ENCODE measurements at places on chromosomes 4 and X.

DNA sequence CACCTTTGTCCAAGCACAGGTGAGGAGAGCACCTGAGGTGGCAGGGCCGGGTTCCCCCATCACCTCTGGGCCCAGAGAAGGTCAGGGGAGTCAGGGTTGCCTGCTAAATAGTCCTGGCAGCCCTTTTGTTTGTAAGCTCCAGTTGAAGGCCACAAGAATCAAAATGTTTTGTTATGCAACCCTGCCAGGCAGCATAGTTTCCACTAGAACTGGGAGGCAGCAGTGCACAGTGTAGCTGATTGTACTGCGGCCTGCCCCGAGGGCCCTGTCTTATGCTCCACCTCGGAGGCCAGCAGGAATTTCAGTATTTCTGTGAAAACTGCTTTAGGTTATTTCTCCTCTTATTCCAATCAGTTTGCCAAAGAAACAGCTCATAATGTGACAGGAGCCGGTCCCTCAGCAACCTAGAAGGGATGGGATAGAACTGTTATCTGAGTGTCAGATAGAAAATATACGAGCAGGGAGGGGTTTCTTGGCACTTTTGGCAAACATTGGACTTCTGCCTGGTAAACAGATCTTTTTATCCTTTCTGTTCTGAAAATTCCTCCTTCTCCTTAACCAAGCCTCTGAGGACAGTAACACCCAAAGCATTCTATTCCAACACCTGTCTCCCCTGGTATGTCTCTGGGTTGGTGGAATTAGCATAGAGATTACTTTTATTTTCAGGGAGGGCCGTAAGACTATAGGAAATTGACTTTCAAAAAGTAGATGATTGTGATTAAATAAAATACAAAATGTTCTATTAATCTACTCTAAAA, 93.6 kb downstream of the LNX1 start:
- no peak for DNase-seq

- no peak for DNase-seq
Measured at GRCh38 chrX:17038681-17039161, 92.3 kb downstream of the REPS2 start.

- DNase-seq, result no peak
Measured at GRCh38 chrX:148381603-148382002, 118.8 kb upstream of the AFF2 start.

GRCh38 chr4:73765296-73765695, 24.9 kb downstream of the CXCL8 start:
- DNase-seq, result no peak

DNA sequence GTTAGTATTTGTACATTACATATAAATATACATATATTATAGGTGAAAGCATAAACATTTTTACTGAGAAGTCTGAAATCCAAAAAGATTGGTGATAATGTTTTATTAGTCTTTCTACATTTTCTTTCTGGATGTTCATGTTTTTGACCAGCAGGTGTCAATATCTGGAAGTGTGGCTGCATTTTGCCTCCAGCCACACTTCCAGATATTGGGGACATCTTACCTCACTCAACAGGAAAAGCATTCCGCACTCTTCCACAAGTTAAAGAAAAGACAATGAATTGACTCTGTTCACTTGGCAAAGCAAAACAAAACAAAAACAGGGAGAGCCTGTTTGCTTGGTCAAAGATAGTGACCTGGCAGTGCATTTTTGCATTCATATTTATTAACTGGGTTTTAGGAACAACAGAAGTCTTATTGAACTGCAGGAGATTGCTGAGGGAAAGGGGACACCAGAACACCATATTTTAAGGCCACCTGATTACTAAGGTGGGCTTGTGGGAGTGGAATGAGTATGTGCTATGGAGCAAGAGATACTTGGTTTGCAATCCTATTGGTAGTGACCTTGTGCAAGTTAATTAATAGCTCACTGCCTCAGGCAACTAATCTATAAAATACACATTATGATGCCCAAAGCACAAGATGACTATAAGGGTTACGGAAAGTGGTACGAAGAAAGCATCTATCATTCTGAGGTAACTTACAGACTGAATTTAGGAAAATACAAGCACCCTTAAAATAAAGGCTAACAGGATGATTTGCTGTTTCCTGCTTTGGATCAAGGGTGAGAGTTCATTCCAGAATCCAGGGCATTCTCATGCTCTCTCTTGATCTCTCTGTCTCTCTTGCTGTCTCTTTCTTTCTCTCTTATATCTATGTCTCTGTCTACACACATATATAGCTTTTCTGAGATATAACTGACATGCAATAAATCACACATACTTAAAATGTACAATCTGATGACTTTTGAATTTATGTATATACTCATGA, 389.9 kb upstream of the EMCN start:
- DNase-seq, result no peak

GRCh38 chrX:12843061-12843667, 23.7 kb upstream of the TLR7 start:
- DNase-seq, result no peak

- no peak for DNase-seq
Measured at GRCh38 chrX:132333351-132333750, 114.1 kb upstream of the RAP2C start.

DNA sequence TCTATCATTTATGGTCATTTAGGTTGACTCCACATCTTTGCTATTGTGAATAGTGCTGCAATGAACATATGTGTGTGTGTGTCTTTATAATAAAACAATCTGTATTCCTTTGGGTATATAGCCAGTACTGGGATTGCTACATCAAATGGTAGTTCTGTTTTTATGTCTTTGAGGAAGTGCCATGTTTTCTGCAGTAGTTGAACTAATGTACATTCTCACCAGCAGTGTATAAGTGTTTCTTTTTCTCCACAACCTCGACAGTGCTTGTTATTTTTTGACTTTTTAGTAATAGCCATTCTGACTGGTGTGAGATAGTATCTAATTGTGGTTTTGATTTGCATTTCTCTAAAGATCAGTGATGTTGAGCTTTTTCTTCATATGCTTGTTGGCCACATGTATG, 80.5 kb downstream of the ARHGAP6 start:
- no peak for DNase-seq

DNA sequence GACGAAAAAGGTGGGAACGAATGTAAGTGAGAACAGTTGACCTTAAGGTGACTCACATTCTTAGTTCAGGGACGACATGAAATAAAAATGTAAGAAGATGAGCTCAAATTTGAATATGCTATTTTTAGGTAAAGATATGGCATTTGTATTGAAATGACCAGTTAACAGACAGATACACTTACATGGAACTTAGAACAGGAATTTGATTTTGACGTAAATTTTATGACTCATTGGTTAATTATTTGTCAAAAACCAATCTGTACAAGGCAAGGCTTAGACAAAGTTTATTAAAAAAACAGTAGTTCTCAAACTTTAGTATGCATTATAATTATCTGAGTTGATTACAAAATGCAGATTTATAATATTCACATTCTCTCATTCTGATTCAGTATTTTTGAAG, 469.4 kb downstream of the CFAP47 start:
- no peak for DNase-seq

DNA sequence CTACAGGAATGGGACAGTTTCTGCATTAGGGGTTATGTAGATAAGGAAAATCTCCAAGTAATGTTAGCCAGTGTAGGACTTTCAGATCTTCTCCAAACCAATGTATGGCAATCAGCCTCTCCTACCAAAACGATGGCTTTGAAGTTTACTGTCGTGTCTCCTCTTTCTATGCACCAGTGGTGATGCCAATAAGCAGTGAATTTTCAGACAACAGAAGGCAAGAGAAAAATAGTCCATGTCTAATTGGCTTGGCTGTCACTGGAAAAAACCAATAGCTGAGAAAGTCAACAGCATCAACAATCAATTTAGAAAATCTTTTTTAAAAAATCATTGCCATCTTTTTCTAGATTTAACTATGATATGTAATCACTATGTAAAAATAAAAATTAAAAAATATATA, 35.0 kb downstream of the LIMCH1 start:
- no peak for DNase-seq

GRCh38 chr4:182554736-182555135, 311.5 kb downstream of the TENM3 start:
- DNase-seq, result no peak

- DNase-seq, result no peak
Measured at GRCh38 chr4:7195546-7196287, 3.4 kb downstream of the SORCS2 start.

GRCh38 chr4:16085822-16086221, 2.0 kb upstream of the PROM1 start:
- no peak for DNase-seq

DNA sequence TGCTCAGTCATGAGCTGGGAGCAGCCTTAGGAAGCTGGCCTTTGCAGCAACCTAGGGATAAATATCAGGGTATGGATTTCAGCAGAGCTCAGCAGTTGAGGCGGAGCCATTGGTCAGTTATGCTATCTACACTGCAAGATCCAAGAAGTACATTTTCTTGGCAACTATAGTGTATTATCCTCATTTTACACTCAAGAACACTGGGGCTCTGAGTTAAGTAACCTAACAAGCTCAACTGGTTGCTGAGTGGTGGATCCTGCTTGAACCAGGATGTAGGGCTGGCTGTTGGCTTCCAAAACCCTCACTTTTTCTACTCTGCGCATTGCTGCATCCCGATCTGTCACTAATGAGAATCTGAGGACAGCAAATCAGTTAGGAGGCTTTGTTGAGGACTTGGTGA, 1.5 kb upstream of the SCARB2 start:
- no peak for DNase-seq

DNA sequence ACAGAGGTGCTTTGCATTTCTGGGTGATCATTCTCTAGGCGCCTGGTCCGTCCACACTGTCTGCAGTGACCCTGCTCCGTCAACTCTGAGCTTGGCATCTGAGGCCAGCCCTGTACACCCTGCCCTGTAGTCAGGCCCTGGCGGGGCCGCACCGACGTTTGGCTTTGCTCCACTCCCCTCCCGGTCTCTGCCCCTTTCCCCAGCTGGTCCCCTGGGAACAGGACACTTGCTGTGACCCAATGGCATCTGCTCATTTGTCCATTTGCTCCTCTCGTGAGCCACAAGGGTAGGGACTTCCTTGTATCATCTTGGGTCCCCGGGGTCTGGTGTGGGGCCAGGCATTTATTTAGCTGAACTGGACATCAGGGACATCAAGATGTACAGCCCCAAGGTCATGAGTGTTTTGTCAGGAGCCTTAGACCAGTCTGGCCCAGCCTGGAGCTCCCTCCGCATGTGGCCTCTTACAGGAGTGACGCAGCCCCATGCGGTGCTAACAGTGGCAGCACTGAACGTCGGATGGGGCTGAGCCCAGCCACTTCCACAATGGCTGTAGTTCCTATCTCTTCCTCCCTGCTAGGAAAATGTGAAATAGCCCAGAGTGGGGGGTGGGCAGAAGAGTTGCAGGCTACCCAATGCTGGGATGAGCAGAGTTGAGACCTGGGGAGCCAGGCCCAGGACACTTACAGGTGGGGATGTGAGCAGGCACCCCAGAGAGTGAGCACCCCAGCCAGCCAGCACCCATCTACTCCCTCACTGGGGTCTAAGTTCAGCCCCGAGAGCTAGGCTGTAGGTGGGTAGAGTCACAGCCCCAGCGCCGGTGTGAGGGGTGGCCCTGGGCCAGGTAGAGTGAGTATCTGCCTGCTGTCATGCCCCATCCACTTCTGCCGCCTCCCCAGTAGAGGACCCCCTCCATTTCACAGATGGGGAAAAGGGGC, 2.0 kb upstream of the SH3BP2 start:
- no peak for DNase-seq

DNA sequence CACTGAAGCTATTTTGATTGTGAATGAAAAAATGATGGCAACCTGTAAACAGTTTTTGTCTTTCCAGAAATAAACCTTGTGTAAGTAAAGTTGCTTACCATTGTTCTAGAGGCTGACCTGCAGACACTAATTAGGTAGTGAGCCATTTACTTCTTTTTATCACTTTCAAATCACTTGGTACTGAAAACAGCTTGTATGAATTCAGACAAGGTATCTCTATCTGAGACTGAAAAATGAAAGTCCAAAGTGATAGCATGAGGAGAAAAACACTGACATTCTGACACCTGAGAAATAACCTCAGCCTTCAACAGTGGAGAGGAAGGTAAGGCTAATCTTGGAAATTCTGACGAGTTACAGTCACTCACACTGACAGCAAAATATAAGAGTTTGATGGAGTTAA, 238.8 kb downstream of the GPC3 start:
- DNase-seq, result no peak

GRCh38 chr4:169208516-169208915, 62.2 kb downstream of the SH3RF1 start:
- no peak for DNase-seq

- DNase-seq, result no peak
Measured at GRCh38 chrX:40105835-40106675, 8.3 kb upstream of the BCOR start.

DNA sequence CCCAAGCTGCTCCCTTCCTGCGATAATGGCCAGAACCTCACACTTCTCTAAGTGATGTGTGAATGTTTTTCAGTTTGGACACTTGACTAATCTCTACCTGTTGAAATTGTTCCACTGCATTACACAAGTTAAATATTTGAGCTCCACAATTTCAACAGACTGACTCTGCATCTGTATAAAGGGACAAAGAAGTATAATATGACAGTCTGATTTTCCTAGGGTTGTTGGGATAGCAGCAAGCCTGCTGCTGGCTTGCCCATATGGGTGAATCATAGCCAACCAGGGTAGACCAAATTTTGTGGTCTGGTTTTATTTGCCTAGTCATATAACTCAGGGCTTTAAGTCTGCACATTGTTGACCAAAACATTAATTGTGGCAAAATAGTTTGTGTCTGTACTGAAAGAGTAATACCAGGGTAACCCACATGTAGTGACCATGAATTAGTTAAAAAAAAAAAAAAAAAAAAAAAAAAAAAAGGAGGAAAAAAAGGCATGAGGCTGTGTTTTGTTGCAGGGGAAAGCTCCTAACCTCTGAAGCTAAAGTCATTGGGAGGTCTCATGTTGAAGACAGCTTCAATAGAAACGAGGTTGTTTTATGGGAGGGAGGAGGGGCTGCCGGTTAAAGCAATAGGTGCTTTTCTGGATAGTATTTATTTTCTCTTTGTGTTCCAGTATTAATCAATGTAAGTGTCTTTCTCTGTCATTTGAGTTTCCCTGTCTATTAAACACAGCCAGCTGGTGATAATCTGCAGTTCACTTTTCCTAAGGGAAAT, 534.2 kb downstream of the RAB28 start:
- no peak for DNase-seq

GRCh38 chrX:31136144-31136611, 64.3 kb upstream of the FTHL17 start:
- no peak for DNase-seq

DNA sequence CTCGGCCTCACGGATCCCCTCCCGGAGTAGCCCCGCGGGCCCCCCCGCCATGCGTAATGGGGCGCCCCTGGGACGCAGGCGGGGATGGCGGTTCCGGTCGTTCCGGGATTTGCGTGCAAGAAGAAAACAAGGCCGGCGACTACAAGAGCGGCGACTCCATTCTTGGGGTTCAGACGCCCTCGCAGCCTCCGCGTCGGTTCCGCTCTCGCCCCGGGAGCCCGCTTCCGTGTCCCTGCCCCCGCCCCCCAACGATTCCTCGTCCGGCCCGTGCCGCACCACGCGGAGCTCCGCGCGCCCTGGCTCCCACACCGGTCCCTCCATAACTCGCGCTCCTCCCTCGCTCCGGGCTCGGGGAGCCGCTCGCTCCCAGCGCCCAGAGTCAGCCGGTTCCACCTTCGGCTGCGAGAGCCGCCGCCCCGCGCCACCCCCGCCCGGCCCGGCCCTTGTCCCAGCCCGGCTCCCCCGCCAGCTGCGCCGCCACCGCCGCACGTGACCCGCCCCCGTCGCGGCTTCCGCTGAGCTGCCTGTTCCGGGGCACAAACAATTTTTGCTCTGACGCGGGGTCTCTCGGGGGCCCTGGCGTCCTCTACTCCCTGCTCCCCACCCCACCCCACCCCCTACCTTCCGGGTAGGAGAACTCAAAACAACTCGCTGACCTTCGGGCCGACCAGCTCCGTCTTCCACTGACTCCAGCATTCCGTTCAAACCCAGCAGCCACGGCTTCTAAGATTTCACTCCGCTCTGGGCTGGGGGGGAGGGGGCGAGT, 78.8 kb upstream of the BCOR start:
- DNase-seq, result no peak
